ENCODE measurements at places on chromosomes 4 and X.

GRCh38 chr4:7335344-7336066 is 99.2 kb downstream of the PSAPL1 start:
- peak; percentile 70 for DNase-seq

DNA sequence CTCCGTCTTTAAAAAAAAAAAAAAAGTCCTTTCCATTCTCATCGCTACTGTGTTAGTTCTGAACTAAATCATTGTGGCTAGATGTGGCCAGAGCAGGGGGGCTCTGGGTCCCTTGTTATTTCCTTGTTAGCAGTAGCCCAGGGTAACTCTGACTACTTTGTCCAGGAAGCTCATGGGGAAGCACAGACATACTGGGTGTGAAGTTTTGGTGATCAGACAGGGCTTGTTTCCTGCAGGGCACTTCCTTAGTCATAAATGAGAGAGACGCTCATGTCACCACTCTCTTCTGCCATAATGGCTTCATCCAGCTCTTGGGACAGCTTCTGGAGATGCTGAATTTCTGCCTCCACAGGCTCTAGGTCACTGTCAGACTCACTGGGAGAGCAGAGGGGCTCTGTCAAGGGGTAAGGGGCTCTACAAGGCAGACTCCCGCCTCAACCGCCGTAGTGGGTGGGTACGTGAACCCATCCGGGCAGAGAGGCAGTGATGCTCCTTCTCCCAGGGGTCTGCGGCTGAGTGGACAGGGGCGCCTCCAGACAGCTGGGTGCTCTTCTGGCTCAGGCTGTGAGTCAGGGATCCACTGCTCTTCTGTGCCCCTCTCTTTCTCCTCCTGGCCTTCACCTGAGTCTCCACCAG is 12.9 kb downstream of the STIM2 start:
- no peak for DNase-seq

GRCh38 chr4:122959981-122960610 is 37.7 kb upstream of the NUDT6 start:
- no peak for DNase-seq

- DNase-seq = no peak
Measured at GRCh38 chr4:111781611-111782010, 363.6 kb upstream of the FAM241A start.

GRCh38 chr4:145307763-145308430 is 127.5 kb upstream of the OTUD4 start:
- no peak for DNase-seq

DNA sequence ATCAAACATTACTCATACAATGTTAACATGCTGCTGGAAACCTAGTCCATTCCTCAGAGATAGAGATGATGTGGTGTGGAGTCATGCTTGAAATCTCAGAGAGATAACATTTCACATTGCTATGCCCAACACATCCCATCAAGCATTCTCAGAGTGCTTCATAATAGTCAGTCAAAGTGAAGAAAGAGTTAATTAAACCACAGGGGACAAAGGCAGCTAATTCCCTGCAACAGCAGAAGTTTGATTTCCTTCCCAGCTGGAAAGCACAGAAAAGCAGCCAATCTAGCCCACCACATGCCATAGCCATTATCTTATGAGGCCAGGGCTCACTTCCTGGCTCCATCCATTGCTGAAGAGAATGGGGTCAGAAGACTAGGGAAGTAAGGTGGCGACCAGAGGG is 8.9 kb downstream of the KDR start:
- no peak for DNase-seq

DNA sequence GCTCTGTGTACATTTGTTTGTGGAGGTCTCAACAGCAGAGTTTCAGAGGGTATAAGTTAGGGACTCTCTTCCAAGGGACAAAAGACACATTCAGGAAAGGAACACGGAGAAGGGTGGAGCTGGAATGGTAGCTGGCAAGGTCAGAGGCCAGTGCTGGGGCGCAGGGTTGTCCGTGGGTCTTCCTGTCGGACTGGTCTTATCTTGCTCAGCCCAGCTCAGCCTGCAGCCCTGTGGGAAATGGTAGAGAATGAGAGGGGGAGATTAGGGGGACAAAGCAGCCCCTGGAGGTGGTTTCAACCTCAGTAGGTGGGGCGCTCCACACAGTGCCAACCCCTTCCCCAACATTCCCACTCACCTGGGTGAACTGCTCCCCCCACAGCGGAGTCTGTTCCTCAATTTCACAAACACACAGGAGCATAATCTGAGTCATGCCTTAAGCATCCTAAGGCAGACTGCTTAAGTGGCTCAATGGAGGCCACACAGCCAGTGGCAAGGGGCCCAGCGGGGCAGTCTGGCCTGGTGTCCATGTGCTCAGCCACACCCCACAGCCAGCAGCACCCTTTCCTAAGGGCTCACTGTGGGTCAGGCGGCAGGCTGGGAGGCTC is 6.9 kb upstream of the HDAC6 start:
- no peak for DNase-seq

DNA sequence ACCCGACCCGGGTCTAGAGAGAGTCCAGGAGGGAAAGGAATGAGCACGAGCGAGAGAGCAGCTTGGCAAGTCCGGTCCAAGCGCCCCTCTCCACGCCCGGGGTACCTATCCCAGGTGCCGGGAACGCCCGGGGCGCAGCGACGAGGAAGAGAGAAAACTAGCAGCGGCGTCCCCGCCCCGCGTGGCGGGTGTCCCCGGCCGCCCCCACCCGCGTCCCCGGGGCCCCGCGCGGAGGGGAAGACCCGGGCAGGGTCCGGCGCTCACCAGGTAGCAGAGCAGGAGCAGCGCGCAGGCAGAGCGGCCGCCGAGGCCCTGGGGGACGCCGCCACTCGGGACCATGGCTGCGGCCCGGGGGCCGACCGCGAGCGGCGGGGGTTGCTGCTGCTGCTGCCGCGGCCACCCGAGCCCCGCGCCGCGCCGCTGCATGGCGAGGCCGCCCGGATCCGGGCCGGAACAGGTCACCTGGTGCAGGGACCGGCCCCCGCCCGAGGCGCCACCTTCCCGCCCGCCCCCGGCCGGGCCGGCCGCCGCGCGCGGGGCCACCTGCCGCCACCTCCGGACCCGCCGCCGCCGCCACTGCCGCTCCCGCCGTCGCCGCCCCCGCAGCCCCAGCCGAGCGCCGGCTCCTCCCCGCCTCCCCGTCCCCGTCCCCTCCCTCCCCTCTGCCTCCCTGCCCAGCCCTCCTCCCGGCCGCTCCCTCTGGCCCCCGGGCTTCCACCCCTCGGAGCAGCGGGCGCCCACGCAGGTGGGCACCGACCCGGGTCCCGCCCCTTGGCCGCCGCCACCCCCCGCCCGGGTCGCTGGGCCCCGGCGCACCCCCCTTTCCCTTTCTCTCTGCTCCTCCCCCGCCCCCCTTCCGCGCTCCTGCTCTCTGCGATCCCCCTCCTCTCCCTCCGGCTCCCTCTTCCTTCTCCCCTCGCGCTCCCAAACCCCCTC is at the start of gene SEL1L3:
Gene SEL1L3, minus strand, starts transcription at position 578 of the 936 bp plus-strand sequence. Its CDS starts 152 bp downstream, at position 426.
- DNase-seq = no peak

DNA sequence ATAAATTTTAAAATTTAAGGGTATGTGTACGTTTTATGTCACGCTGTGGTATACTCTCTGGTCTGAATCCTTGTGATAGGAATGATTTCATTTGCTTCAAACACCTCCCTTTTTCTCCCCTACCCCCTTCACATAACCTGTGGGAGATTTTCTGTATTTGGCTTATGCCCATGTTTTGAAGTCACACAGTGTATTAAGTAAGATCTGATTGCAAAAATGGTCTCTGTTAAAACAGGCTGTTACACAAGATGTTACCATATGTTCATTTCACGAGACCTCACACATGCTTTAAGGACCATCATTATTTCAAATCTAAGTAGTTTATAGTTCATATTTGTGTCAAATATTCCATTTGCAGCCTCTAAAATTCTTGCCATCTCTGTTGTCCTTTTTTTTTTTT is 63.5 kb downstream of the TMEM131L start:
- DNase-seq = no peak

- no peak for DNase-seq
Measured at GRCh38 chr4:139760567-139760966, 94.9 kb downstream of the MGST2 start.

DNA sequence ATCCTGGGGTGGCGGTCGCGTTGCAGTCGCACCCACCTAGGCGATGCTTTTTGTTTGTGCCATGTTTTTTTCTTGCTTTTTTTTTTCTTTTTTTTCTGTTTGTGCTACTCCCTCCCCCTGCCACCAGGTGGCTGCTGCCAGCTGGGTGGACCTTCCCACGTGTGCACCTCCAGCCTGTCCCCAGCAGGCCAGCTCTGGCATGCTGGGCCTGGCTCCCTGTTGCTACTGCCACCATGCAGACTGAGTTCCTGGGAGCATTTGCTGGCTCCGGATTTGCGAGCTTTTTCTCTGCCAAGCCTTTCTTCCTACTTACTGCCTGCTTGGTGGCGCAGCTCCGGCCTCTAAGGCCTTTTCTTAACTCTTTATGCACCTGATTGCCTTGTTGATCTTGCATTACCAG is 161.2 kb upstream of the WDFY3 start:
- no peak for DNase-seq

GRCh38 chr4:10716163-10716562 is 31.6 kb upstream of the CLNK start:
- no peak for DNase-seq

DNA sequence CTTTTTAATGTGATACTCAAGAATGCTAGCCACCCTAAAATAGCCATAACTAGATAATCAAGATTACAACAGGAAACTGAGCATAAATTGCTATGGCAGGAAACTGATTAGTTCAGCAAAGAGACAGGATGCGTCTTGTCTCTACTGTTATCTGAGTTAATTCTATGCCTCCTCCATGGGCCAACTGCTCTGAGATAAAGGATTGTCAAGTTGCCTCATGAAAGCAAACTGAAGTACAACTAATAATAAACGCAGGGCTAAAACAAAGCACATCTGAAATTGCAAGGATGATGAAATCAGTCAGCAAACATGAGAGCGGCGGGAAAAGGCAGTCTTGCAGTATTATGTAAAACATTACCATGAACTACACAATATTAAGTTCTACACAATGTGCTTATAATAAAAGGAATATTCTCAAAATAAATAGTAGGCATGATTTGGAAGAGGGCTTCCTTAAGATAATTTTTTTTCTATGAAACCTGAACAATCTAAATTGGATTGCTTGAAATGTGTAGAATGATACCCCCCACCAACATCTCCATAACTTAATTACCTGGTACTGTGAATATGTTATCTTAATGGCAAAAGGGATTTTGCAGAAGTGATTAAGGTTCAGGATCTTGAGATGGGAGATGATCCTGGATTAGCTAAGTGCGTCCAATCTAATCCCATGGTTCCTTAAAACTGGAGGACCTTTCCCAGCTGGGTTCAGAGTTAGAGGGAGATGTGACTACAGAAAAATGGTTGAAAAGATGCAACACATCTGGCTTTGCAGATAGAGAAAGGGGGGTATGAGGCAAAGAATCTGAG is 65.9 kb downstream of the ANTXR2 start:
- DNase-seq = no peak

DNA sequence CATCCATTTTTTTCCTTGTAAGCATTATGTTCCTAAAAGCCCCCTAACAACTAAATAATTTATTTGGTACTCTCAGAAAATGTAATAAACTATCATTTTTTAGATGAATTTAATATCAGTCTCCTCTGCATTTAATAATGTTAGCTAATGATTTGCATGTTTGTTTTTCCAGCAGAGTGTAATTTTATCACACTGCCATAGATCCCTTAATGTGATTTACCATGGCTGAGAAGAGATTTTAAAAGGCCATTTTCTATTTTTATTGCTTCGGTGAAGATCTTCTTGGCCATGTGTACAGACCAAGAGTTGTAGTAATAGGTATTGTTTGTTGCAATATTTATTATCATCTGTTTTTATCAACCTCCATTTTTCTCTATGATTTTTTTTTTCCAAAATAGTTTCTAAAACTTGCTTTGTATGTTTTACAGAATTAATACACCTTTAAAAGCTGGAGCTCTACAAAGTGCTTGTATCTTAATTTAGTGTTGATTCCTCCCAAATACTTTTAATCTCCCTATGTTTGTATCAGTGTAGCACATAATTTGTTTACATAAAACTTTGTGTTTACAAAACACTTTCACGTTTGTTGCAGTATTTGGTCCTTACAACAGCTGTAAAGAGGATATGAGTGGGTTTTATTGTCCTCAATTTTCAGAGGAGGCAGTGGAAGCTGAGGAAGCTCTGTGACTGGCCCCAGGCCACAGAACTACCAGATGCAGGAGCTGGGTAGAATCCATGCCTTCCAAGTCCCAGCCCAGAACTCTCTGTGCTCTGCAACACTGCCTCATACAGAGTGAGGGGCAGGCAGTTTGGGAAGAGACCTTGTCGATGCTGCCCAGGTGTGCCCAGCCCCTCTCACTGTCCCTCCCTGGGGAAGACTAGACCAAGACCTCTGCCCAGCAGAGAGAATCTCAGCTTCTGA is 58.1 kb downstream of the FAM114A1 start:
- no peak for DNase-seq

- DNase-seq = no peak
Measured at GRCh38 chrX:23525531-23525930, 141.8 kb upstream of the PRDX4 start.

- DNase-seq = no peak
Measured at GRCh38 chr4:118113220-118113619, 78.9 kb downstream of the NDST3 start.

GRCh38 chr4:109939190-109939589 is 26.5 kb downstream of the EGF start:
- no peak for DNase-seq

GRCh38 chr4:46506876-46507275 is 116.9 kb upstream of the GABRA2 start:
- no peak for DNase-seq

GRCh38 chr4:635851-636627 is 10.7 kb downstream of the PDE6B start:
- DNase-seq = no peak

DNA sequence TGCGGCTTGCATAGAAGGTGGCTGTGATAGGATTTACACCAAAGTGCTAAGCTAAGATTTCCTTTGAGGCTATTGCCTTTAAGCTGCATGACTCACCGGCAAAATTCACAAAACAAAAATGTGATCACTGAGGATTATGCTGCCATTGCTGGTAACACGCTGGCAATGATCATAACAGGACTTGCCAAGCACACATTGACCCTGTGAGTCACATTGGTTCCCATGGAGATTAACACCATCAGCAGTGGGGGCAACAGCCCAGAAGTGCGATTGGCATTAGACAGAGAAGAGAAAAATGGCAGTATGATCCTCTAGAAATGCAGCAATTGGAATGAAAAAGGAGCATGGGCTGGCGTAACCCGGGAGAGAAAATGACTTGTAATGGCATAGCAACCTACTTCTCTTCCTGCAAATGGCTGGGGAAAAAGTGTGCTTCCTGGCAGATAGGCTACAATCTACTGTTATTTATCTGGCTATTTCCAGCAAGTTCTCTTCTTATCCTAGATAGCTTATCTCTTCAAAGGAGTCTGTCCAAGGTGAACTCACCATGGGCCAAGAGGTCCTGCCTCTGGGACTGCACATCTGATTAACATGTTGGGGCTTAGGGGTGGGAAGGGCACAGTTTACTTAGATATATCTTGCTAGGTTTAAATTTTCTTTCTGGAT is 314.2 kb upstream of the IGFBP7 start:
- DNase-seq = no peak

DNA sequence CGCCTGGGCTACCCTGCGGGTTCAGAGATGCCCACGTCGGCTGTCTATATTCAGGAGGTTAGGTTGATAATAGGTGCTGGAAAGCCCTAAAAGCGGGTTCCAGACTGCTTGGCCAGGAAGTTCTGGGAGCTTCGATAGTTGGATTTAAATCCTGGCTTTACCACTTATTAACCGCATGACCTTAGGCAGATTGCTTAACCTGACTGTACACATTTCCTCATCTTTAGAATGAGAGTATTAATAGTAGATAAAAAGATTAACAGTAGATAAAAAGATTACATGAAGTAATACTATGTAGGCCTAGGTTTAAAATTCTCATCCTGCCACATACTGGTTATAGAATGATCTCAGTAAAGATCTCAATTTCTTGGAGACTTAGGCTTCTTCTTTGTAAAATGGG is 75.0 kb upstream of the ESX1 start:
- no peak for DNase-seq

- no peak for DNase-seq
Measured at GRCh38 chr4:74407891-74408290, 37.0 kb upstream of the AREG start.
